Omental fat pad (tissue), 4 donors: ENCODE measurements at places on chromosomes 1 and 21. TPM values are rescaled to one million over a fixed set of nuclear protein-coding genes. Genes with fewer than 3 reads are reported as not detected.

- no peak for DNase-seq
These were observed 49.2 kb upstream of the NFASC start for GRCh38 chr1:204821476-204821875.

The SLC44A5 gene
- total RNA-seq: 0.32 TPM

DNA sequence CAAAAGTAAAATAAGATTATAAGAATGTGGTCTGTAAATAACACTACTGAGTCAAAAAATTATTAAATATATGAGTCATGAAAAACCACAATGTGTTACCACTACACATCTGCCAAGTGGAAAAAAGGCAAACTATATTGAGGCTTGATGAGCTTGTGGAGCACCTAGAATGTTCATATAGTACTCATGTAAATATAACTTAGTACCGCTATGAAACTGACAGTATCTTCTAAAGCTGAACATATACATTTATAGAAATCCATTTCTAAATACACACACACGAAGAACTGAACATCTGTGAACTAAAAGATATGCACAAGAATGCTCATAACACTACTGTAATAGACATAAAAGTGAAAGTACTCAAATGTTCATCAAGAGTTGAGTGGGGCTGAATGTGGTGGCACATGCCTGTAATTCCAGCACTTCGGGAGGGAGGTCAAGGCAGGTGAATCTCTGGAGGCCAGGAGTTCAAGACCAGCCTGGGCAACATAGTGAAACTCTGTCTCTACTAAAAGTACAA is 18.5 kb upstream of the GBP3 start:
- DNase-seq: no peak

DNA sequence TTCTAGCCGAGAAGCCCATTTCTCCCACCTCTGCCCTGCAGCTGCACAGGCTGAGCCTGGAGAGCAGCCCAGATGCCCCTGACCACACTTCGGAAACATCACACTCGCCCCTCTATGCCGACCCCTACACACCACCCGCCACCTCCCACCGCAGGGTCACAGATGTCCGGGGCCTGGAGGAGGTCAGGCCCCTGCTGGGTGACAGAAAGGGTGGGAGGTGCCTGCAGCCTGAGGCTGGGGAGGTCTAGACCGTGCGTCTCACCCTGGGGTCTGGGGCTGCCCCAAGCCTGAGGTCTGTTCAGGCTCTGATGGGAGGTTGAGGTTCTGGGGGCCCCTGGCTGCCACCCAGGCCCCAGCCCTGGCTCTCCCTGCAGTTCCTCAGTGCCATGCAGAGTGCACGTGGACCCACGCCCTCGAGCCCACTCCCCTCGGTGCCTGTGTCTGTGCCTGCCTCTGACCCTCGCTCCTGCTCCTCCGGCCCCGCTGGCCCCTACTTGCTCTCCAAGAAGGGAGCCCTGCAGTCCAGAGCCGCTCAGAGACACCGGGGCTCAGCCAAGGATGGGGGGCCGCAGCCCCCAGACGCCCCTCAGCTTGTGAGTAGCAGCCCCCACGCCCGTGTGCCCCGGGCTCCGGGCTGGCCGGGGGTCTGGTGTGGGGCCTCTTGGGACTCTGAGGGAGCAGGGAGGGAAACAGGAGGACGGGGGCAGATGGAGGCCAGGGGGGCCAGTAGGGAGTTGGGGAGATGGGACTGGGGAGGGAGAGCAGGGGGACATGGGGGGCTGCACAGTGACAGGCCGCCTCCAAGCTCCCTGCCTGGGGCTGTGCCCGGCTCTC is 7.4 kb downstream of the PLEKHN1 start:
- DNase-seq: no peak

GRCh38 chr1:103779932-103780331 is 30.2 kb downstream of the AMY1C start:
- DNase-seq: no peak

DNA sequence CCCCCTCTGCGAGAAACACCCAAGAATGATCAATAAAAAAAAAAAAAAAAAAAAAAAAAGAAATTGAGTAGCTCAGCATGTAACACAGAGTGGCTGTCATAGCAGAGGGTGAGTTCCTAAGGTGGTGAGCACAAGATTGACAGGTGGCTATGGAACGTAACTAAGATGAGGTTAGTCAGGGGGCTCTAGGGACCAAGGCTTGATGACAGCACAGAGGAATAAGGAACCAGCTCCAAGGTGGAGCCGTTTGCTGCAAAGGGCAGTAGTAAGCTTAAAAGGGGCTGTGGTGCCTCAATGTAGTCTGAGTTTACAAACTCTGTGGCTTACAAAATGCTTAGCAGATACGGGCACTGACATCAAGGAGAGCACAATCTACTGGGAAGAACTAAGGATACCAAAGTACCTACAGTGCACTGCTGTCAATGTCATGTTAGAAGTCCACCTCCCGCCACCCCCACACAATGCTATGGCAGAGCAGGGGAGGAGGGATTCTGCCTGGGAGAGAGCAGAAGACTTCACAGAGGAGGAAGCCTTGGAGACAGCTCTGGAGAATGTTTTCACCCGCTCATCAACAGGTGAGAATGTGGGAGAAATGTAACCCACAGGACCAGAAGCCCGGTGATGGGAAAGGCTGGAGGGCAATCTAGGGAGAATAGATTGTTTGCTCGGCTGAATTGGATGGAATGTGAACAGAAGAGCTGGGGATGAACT is 13.1 kb downstream of the IQGAP3 start:
- no peak for DNase-seq

GRCh38 chr1:99843760-99844159 is 6.4 kb upstream of the AGL start:
- no peak for DNase-seq

The TINAGL1 gene
- total RNA-seq: 187 TPM

GRCh38 chr1:51101976-51102375 is at the start of gene C1orf185:
C1orf185 (plus strand) TSS chr1:51102228; CDS start chr1:51102234, 6 bp downstream.
- DNase-seq: no peak

The SPATA45 gene
- not detected for total RNA-seq

DNA sequence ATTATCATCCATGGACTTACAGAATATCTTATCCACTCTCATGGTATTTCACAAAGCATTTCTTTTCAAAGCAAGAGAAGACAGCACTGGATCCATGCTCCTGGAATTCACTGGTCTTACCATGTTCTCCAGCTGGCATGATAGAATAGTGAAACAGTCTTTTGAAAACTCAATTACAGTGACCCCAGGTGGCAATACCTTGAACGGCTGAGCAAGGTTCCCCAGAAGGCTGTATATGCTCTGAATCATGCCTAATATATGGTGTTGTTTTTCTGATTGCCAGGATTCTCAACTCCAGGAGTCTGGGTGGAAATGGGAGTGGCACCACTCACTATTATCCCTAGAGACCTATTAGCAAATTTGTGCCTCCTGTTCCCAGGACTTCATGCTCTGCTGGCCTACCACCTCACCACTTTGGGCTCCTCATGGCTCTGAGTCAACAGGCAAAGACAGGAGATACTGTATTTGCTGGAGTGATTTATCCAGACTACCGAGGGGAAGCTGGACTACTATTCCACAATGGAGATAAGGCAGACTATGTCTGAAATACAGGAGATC is 87.6 kb downstream of the CATSPERE start:
- no peak for DNase-seq
